ENCODE measurements at places on chromosomes 1 and 21.

GRCh38 chr21:37800456-37801061 lies 115.7 kb downstream of the KCNJ6 start:
- H3K27me3 ChIP-seq: peaks cover 11% of the 10 kb centered on the region
- H3K4me3 ChIP-seq: no peak overlapping the region
- no peaks in the 10 kb centered on the region for H3K36me3 ChIP-seq
- no peak overlapping the region for H3K27ac ChIP-seq
- H3K4me1 ChIP-seq: peaks cover 20% of the 10 kb centered on the region

DNA sequence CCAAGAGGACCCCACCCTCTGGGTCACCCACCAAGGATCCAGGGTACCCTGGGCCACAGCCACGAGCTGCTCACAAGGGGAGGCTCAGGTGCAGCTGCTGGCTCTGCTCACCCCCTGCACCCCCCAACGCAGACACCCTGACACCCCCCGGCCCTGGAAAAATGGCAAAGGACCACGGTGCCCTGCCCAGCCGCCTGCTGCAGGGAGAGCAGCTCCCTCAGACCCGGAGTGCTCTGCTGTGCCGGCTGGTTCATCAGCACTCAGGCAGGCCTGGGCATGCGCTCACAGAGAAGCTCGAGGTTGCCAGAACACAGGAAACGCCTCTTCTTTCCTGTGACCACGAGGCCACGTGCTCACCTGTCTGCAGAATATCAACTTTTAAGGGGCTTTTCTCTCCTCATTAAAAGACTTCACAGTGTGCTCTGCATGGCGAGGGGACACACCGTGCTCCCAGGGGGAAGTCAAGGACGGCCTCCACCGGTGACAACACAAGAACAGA lies 4.3 kb upstream of the C1QTNF12 start:
- no peak overlapping the region for H3K4me3 ChIP-seq
- H3K27ac ChIP-seq: peak overlapping the region; percentile 39
- no peak for DNase-seq
- H3K27me3 ChIP-seq: peaks cover 12% of the 10 kb centered on the region
- peaks cover 12% of the 10 kb centered on the region for H3K36me3 ChIP-seq

GRCh38 chr1:4657960-4658541 lies 3.6 kb downstream of the AJAP1 start:
- H3K27me3 ChIP-seq: peaks cover 78% of the 10 kb centered on the region
- H3K4me1 ChIP-seq: peaks cover 31% of the 10 kb centered on the region
- no peak for DNase-seq

- peak overlapping the region; percentile 31 for H3K27ac ChIP-seq
- no peak for DNase-seq
- H3K4me1 ChIP-seq: peaks cover 6% of the 10 kb centered on the region
- peaks cover 41% of the 10 kb centered on the region for H3K36me3 ChIP-seq
These were observed 14.7 kb downstream of the BEND5 start for GRCh38 chr1:48761986-48762385.

- peaks cover 20% of the 10 kb centered on the region for H3K27me3 ChIP-seq
- no peak overlapping the region for H3K4me3 ChIP-seq
- DNase-seq: no peak
- no peak overlapping the region for H3K27ac ChIP-seq
- no peaks in the 10 kb centered on the region for H3K4me1 ChIP-seq
These were observed 18.7 kb upstream of the OR6N2 start for GRCh38 chr1:158799689-158800088.

- peaks cover 23% of the 10 kb centered on the region for H3K27me3 ChIP-seq
- DNase-seq: no peak
- no peaks in the 10 kb centered on the region for H3K36me3 ChIP-seq
- H3K4me1 ChIP-seq: no peaks in the 10 kb centered on the region
- no peak overlapping the region for H3K27ac ChIP-seq
These were observed 309.4 kb upstream of the PROX1 start for GRCh38 chr1:213678348-213678747.

GRCh38 chr21:41322496-41323382 lies 6.1 kb downstream of the FAM3B start:
- H3K4me1 ChIP-seq: no peaks in the 10 kb centered on the region
- peaks cover 15% of the 10 kb centered on the region for H3K27me3 ChIP-seq
- H3K36me3 ChIP-seq: no peaks in the 10 kb centered on the region
- no peak overlapping the region for H3K4me3 ChIP-seq
- DNase-seq: no peak

DNA sequence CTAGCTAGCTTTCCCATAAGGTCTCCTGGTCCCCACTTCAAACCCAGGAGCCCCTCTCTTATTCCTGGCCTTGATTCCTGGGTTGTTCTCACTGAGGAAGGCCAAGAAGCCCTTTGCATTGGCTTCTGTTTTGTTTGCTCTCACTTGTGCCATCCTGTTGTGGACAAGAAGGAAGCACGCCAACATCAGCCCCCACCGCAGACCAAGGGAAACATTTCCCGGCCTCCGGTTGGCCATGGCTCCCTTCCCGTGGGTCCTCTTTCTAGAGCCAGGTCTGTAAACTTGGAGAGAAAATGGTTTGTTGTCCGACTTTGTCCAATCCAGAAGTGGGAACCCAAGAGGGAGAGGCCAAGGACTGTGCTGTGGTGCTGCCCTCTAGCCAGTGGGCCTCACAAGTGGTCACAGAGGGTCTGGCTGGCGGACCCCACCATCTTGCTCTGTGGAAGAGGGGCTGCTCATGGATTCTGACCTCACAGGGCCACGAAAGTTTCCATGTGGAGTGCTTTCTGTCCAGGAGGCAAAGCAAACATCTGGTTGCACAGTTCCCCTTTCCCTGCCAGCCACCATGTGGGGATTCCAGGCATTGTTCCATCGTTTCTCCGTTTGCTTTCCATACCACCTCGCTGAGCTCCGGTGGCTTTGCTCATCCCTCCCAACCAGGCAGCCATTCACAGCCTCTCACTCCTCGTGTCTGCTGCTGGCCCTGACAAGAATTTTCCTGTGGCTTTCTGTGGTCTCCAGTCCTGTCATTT lies 18.9 kb upstream of the TENT5C start:
- H3K27me3 ChIP-seq: peaks cover 8% of the 10 kb centered on the region
- H3K36me3 ChIP-seq: no peaks in the 10 kb centered on the region
- no peak overlapping the region for H3K4me3 ChIP-seq

- DNase-seq: no peak
- H3K36me3 ChIP-seq: no peaks in the 10 kb centered on the region
- peaks cover 25% of the 10 kb centered on the region for H3K4me1 ChIP-seq
- no peak overlapping the region for H3K4me3 ChIP-seq
- H3K27me3 ChIP-seq: peaks cover 5% of the 10 kb centered on the region
- H3K27ac ChIP-seq: no peak overlapping the region
These were observed 51.1 kb downstream of the CD247 start for GRCh38 chr1:167467126-167467710.

DNA sequence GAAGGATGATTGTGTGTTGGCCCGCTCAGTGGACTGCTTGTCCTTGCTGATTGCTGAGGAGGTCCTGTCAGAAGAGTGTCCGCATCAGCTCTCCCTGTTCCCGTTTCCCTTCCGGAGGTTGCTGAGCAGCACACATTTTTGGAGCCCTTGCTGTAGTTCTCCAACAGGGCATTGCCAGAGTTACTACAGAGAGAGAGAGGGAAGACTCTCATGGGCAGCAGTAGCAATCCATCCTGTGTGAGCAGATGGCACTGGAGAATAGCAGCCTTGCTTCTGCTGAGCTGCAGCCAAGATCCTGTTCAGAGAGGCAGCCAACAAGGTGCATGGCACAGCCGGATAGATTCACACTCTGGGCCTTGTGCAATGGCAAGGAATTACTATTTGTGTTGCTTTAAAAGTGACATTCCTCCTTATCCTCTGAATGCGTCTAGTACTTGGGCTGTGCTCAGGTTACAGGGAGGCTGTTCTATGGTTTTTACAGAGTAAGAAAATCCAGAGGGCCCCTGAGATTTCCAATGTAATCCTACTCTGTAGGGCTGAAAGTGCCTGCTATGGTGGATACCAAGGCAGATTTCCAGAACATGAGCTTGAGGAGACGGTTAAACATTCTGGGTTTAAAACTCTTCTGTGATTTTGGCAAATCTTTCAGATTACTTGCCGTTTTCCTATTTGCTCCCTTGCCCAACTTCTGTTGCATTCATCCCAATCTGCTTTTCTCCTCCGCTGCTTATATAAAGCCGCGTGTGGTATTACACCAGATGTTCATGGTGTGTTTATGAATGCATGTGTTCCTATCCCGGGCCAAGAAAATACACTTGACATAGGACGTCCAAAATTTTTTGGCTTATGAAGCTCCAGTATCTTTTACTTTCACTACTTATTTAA lies 27.4 kb downstream of the AK4 start:
- no peaks in the 10 kb centered on the region for H3K36me3 ChIP-seq
- H3K27ac ChIP-seq: no peak overlapping the region
- peaks cover 14% of the 10 kb centered on the region for H3K4me1 ChIP-seq
- DNase-seq: no peak

- no peak for DNase-seq
- H3K4me3 ChIP-seq: no peak overlapping the region
- peaks cover 10% of the 10 kb centered on the region for H3K4me1 ChIP-seq
- H3K36me3 ChIP-seq: no peaks in the 10 kb centered on the region
These were observed 79.4 kb upstream of the POU3F1 start for GRCh38 chr1:38125837-38126520.

GRCh38 chr1:98884864-98885263 lies 119.8 kb downstream of the PLPPR5 start:
- H3K4me3 ChIP-seq: no peak overlapping the region
- peaks cover 4% of the 10 kb centered on the region for H3K27me3 ChIP-seq
- no peaks in the 10 kb centered on the region for H3K4me1 ChIP-seq
- H3K36me3 ChIP-seq: no peaks in the 10 kb centered on the region

DNA sequence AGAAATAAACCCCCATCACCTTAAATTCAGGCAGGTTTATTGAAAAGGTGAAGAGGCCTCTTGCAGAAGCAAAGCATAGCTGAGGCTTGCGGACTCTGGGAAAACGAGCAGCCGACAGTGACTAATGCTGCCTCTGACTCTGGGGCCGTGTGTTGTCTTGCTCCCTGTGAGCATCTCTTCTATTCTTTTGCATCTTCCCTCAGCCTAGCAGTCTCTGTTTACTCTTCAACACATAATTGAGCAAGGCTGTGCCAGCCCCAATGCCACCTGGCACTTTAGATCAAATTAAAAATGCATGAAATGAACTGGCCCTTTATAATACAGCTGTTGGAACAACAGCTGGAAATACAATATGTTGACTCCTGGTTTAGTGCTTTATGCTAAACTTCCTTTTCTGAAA lies 18.4 kb upstream of the REG4 start:
- H3K36me3 ChIP-seq: no peaks in the 10 kb centered on the region
- H3K27me3 ChIP-seq: peaks cover 5% of the 10 kb centered on the region
- DNase-seq: no peak
- no peak overlapping the region for H3K4me3 ChIP-seq

GRCh38 chr1:230109895-230110667 lies 43.0 kb downstream of the GALNT2 start:
- DNase-seq: no peak
- peaks cover 34% of the 10 kb centered on the region for H3K4me1 ChIP-seq
- H3K27ac ChIP-seq: no peak overlapping the region
- H3K4me3 ChIP-seq: no peak overlapping the region

- no peak overlapping the region for H3K27ac ChIP-seq
- no peak for DNase-seq
- H3K27me3 ChIP-seq: peaks cover 42% of the 10 kb centered on the region
- H3K4me1 ChIP-seq: peaks cover 5% of the 10 kb centered on the region
These were observed 60.4 kb downstream of the SEC16B start for GRCh38 chr1:177909416-177909815.

GRCh38 chr1:248691567-248692155 lies 10.9 kb downstream of the OR14I1 start:
- H3K4me3 ChIP-seq: no peak overlapping the region
- H3K27me3 ChIP-seq: no peaks in the 10 kb centered on the region
- no peaks in the 10 kb centered on the region for H3K4me1 ChIP-seq
- no peaks in the 10 kb centered on the region for H3K36me3 ChIP-seq
- H3K27ac ChIP-seq: no peak overlapping the region

DNA sequence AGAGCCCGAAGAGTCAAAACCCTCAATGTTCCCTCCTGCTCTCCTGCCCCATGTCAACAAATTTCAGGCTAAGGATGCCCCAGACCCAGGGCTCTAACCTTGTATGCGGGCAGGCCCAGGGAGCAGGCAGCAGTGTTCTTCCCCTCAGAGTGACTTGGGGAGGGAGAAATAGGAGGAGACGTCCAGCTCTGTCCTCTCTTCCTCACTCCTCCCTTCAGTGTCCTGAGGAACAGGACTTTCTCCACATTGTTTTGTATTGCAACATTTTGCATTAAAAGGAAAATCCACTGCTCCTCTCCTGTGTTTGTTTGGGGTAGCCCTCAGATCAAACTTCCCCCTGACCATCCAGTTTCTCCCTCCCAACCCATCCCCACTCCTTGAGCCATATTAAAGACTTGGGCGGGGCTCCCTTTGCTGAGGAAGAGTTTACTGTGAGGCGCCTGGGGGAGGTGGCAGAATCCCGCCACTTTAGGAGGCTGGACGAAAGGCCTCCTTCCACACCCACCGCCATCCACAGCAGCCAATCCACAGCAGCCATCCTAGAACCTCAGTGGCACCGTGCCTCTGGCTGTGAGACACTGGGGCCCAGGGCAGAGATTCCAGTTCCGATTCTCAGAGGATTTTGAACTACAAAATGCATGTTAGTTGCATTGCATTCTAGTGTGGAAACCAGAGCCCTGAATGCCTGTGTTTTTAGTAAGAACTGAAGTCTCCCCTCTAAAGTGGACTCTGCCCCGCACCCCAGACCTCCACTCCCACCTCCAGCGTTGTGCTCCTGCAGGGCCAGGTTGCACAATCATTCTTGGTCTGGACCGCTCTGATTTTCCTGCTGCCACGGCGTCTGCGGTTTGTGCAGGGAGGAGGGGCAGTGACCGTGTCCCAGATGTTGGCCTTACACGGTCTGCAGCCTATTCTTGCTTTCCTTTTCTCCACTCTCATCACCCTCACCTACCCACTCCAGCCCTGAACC lies 3.0 kb downstream of the OLFML3 start:
- H3K4me1 ChIP-seq: peaks cover 72% of the 10 kb centered on the region
- H3K27ac ChIP-seq: peak overlapping the region; percentile 98
- no peaks in the 10 kb centered on the region for H3K27me3 ChIP-seq
- no peak for DNase-seq

DNA sequence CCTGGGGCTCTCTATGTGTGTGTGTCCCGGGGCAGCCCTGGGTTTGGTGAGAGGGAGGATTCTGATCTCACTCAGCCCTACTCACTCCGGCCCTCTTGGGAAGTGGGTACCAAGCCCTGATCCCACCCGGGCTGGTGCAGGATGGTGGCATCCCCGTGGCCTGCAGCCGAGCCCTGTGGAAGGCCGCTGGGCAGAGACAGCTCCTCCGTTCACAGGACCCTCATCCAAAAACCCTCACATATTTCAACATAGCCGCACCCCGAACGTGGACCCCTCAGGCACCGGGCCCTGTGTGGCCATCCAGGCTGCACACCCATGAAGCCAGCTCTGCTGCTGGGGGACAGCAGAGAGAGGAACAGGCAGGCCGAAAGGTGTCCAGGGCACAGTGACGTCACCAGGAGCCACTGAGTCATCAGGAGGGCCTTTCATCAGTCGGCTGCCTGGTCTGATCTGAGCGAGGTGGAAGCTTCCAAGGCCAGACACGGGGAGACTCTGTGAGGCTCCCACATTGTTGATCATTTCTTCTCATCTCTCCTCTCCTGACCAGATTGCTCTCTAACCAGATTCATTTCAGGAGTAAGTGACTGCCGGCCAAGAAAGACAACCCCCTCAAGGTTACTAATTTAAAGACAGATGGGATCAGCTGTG lies 16.2 kb upstream of the GPR157 start:
- H3K4me1 ChIP-seq: peaks cover 6% of the 10 kb centered on the region
- no peak overlapping the region for H3K27ac ChIP-seq
- H3K36me3 ChIP-seq: peaks cover 1% of the 10 kb centered on the region
- no peak overlapping the region for H3K4me3 ChIP-seq
